ENCODE measurements at places on chromosomes 1 and 21.
A peak's percentile ranks its signal among the peaks of the same experiment; 100 is the strongest.

DNA sequence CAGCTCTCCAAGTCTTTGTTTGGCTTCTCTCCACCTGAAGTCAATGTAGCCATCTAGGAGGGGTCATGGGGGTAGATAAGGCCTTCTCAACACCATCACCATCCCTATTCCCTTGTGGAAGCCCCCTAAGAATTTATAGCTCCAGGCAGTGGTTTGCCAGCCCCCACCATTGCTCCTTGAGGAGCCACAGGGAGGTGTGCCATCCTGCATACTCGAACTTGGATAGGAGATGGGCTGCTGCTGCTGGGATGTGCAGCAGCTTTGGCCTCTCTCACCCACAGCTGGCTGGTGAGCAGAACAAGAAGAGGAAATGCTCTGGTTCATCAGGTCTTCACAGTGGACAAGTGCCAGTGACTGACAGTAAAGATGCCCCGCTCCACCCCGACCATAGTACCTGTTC is 4.8 kb downstream of the NAXE start:
- no peak for DNase-seq

GRCh38 chr1:197776351-197777105 is 1.2 kb upstream of the DENND1B start:
- DNase-seq = peak; percentile 65

DNA sequence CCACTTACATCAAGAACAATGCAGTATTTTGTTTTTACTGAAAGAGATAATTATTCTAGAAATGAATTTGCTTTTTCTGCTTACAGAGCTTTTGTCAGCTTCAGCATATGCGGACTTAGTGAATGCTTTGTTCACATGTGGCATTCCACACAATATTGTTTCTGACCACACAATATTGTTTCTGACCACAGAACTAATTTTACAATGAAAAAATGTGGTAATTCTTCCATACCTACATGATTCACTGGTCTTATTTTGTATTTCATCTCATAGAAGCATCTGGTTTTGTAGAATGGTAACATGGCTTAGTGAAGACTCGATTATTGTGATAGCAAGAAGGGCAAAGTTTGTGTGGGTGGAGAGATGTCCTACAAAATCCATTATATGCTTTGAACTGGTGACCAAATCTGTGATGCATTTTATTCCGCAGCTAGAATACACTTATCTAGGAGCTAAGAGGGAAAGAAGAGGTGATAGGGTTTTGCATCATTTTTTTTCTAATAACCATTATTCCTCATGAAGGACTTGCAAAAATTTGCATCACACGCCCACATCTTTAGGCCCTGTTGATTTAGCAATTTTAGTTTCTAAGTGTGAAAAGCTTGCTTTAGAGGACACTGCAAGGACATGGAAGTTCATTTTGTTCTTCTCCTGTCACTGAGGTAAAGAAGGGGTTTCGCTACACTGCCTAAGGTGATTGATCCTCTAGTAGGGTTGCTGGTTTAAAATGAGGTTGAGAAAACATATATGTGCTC is 75.3 kb downstream of the HLX start:
- no peak for DNase-seq

- peak; percentile 73 for DNase-seq
Observed at GRCh38 chr1:116766616-116767469, 12.6 kb downstream of the CD2 start.

DNA sequence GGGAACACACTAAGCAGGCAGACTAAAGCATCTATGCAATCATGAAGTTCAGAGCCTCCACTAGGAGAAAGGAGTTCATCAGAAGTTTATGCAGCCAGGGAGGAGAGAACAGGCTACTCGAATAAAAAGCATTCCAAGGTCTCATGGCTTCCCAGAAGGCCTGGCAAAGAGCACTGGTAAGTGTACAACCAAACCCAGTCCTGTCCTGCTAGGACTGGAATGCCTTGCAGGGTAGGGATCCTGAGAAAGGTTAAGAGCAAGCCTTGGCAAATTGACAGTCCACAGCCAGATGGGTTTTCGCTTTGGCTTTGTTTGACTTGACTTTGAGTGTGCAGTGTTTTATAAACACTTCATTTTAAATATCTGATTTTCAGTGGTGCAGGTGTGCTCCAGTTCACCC is 133.6 kb upstream of the ATP1B1 start:
- DNase-seq = no peak

DNA sequence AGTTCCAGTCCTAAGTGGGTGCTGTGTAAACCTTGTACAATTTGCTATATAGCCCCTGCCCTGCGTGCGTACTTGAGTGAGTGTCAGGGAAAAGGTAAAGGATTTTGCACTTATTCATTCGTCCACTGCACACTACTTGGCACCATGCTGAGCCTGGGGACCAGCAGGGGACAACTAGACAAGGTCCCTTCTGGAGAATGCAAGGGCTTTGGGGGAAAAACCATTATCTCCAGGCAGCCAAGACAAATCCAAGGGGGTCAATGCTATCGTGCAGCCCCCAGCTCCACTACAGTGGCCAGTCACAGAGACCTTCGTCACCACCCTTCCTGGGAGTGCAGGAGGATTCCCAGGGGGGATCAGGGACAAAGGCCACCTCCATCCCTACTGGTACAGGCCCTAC is 39.7 kb downstream of the MATN1 start:
- no peak for DNase-seq

DNA sequence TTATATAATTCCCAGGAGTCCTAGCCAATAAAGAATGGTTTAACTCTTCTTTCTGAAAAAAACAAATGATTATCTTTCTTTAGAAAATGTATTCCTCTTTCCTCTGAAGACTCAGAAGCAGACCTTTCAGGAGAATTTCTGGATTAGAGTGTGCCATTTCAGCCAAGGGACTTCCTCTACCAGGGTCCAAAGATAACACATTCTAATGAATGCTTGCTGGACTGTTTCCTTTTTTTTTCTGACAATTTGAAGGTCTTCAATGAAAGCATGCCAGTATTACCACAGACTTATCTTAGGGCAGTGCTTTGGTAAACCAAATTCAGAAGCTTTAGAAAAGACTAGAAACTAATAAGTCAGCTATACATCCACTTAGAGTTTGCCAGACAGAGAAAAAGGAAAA is 80.5 kb downstream of the RERE start:
- DNase-seq = no peak

DNA sequence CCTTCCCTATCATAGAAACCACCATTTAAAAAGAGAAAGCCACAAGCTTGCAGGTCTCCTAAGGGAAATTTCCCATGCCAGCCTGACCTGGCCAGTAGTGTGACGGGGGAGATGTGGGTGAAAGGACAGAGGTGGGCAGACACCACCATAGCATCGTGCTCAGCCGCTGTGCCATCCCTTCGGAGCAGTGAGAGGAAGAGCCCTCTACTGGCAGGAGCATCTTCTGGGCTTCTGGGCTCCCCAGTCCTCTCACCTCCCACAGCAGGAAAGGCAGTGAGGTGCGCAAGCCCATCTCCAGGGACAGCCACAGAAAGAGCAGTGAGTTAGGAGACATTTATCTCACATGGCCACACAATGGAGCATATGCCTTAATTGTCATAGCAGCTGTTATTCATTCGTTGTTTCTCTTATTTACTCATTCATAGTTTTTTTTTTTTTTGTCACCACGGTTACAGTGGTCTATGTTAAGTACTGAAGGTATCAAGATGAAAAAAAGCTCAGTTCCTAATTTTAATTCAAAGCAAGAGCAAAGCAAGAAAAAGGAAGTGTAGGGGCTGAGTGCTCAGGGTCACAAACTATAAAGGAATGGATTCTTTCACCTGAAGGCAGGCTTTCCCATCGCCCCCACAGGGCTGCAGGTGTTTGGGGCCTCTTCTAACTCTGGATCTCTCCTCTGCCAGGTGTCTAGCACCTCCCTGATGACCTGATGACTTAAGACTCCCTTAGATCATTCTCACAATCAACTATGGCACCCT is 48.8 kb upstream of the CAMK1G start:
- no peak for DNase-seq
